ENCODE measurements at places on chromosomes 16 and 17.
A peak's percentile ranks its signal among the peaks of the same experiment; 100 is the strongest.

GRCh38 chr17:36730095-36730808 lies 128.9 kb downstream of the MRM1 start:
- no peak for DNase-seq

- DNase-seq: no peak
Measured at GRCh38 chr16:2350500-2350899, 10.0 kb upstream of the ABCA3 start.

DNA sequence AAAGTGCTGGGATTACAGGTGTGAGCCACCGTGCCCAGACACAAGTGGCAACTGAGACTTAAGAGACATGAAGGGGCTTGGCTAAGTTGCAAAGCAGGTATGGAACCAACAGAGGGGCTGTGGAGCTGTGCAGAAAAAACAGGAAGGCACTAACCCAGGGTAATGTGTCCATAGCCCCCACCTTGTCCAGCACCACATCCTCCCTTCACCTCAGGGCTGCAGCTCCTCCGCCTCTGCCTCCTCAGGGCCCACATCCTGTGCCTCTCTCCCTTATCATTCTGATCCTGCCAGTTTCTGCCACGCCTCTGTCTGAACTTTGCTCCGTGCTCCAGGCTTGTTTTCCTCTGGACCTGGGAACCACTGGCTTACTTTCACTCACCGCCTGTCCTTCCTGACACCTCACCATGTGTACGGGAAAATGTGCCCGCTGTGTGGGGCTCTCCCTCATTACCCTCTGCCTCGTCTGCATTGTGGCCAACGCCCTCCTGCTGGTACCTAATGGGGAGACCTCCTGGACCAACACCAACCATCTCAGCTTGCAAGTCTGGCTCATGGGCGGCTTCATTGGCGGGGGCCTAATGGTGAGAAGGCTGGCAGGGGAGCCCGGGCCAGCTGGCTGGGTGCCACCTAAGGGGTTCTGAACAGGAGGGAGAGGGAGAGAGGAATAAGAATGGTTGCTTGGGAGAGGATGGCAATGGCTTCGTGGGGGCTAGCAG lies at the start of gene TM4SF5:
Gene TM4SF5, plus strand, starts transcription at position 368 of the 716 bp plus-strand sequence. Its CDS starts 37 bp downstream, at position 405.
- DNase-seq: no peak

GRCh38 chr16:16033208-16033717 lies 83.8 kb downstream of the ABCC1 start:
- DNase-seq: no peak

DNA sequence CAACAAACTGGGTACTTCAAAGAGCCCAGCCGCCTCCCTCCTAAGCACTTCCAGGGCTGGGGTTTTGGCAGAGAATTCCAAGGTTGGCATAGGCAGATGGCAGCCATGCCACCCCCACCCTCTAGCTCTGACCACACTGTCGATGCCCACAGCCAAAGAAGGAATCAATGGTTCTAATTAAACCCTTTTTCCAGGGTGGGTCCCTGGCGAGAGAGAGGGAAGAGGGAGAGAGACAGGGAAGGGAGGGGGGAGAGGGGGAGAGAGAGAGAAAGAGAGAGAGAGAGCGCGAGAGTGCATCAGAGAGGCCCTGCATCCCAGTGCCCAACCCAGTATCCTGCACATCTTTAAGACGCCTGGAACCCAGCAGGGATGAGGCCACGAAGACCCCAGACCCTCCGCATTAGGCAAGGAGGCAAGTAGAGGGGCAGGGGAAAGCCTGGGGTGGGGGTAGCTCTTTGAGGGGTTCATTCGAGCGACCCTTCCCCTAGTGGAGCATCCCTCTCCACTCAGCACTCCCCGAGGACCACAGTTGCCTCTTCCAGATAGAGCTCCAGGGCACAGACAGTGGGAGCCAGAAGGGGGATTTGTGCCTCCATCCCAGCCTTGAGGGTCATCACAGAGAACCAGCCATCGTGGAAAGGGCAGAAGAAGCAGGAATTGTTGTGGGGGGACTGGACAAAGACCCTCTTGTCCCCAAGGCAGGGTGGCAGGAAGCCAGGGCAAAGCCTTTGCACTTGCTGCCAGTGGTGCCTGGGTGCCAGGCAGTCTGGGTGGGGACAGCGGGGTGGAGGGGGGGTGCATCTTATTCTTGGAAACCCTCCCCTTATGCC lies 2.6 kb downstream of the SRCIN1 start:
- no peak for DNase-seq

DNA sequence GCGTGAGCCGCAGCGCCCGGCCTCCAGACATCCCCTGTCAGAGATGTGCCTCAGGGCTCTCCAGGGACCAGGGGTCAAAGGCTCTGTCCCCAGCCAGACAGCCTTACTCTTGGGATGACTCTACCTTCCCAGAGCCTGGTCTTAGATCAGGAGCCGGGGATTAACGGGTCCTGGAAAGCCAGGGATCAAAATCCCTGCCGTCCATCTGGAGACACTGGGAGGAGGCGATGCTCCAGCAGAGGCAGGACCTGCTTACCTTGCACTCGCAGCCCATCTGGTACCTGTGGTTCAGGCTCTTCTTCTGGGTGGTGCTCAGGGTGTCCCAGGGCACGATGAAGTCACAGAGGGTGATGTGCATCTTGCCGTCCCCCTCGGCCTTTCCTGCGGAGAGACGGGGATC lies 16.7 kb upstream of the USP36 start:
- DNase-seq: no peak

- no peak for DNase-seq
Measured at GRCh38 chr17:50945779-50946222, 79.6 kb upstream of the TOB1 start.

GRCh38 chr16:68279726-68280558 lies 15.6 kb downstream of the SLC7A6 start:
- no peak for DNase-seq

DNA sequence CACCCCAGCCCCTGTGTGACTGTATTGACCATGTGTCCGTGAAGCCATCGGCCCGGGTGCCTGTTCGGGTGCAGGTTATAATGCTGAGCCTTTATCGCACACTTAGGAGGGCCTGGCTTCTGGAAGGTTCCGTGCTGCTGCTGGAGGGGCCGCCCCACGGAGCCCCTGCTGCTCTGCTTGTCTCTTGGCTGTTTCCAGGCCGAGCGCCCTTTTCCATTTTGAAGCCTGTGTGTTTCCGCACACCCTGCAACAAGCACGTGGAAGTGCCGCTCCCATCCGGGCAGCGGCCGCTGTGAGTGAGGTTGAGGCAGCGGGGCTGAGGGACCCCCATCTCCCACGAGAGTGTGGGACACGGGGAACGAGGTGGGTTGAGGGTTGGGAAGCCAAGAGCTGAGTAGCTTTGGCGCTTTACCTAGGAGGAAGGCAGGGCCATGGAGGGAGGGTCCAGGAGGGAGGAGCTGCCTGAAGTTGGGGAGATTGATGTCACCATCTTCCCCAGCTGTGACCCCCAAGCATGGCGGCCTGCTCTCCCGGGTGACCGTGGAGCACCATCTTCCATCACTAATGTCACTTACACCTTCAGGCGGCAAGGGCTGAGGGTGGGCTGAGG lies 200.1 kb upstream of the GSE1 start:
- DNase-seq: no peak

DNA sequence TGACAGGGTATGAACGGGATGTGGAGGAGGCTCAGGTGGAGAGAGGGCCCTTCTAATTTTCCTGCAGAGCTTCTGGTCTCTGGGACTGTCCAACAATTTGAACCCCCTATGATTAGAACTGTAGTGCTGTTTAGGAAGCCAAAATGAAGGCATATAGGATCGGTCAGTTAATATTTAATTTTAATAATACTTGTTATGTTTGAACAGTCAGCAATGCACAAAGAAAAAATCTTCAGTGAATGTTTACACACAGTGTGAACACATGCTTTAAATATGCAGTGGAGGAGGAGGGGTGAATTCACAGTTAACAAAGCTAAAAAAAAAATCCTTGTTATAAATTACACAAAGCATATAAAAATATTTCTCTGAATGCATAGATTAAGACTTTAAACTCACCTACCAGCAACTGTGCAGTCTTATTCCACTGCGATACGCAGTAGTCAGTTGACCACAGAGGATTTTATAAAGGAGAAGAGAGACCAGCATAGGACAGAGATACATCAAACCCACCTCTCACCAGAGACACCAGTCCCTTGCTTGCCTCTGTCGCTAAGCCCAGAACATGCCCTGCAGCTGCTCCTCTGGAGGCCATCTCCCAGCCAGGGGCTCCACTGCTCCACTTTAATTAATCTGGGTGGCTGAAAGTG lies 14.6 kb downstream of the ANKRD40 start:
- DNase-seq: no peak

- peak; percentile 91 for DNase-seq
Measured at GRCh38 chr16:30417529-30418349, 10.3 kb downstream of the ZNF771 start.

DNA sequence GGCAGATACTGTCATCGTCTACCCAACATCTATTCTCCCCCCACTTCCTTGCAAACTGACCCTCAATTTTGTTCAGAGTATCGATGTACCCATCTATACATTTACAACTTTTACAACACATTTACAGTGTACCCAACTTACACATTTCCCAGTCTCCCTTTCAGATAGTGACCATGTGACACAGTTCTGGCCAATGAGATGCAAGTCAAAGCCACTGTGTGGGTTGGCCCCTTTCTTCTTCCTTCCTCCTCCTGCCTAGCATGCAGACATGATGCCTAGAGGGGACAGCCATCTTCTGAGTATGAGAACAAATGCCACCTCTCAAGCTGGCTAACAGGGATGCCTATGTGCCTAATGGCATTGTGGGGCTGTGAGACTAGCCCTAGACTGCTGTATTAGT lies 11.3 kb upstream of the NFAT5 start:
- no peak for DNase-seq

DNA sequence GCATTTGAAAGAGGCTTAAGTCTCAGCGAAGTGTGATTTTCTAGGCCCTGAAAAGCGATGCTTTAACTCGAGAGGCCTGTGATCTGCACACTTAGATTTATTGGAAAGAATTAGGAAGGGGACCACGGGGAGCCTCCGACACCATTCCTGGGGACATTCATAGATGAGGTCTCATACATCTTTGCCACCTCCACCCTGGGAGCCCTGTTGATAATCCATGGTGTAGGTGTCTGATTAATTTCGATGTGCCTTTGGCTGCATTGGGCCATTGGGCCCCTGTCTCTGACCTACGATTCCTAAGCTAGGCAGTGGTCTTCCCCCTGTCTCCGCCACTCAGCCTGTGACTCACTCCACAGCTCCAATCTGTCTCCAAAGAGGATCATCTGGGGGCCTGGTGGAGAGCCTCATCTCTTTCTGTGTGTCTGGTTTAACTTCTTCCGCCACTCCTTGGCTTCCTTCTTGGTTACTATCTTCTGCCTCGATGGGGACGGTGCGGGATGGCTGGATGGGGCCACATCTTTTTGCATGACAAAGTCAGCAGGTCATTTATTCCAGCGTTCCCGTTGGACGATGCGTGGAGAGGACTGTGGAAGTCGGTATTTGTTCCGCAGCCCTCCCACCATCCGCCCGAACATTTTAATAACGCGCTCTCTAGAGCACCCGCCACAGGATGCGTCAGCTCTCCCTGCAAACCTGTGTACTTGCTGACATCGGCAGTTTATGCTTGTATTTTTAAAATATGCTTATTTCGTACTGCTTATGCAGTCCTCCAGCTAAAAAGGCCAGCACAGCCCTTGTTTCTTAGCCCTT lies 109.3 kb downstream of the IRX3 start:
- DNase-seq: no peak

GRCh38 chr16:12543700-12544476 lies 259.8 kb downstream of the CPPED1 start:
- no peak for DNase-seq

DNA sequence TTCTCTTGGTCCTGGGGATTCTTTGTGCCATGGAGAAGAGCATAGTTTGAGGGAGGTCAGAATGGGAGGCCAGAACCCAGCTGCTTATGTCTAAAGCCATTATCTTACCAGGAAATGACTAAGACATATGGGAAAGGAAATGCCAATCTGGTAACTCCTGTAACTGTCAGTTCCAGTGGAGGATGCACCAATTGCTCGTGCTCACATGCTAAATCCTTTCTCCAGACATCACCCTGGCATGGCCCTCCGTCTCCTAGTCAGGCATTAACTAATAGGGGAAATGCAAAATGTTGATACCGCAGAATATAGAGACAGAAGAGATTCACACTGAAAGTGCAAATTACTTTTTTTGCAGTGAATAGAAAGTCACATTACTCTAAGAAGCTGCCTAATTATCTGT lies 255.6 kb upstream of the HSBP1 start:
- DNase-seq: no peak

DNA sequence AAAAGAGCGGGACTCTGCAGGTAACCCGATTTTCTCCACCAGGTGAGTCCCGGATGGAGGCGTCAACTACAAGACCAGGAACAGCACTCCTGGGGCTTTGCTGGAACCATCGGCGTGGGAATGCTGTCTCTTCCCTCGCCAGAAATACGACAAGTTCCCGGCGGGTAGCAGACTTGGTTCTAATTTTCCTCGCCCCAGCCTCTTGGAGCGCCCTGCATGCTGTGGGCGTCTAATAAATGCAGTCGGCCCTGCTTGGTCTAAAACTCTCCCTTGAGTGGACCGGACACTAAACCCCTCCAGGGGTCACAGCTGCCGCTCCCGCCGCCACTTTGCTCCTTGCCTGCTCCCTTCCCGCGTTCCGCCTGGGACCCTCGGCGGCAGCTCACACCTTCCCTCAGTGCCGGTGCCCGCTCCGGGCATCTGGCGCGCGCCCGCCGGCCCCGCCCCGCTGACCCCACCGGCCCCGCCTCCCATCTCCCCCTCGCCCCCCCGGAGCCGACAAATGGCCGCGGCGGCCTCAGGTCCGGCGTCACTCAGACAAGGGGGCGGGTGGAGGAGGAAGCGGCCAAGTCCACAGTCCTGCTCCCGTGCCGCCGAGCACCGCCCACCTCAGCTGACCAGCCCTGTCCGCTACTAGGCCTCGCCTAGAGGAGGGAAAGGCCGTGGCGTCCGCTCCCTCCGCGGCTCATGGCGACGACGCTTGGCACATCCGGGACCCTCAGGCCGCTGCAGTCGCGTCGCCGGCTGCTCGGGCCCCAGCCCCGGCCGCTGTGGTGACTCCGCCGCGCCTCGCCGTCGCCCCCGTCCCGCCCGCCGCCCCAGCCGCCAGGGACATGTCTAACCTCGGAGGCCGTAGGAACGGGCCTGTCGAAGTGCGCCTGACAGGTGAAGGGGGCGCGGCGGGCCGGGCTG lies 65.8 kb downstream of the KPNA2 start:
- DNase-seq: peak; percentile 86

- no peak for DNase-seq
Measured at GRCh38 chr17:29138184-29138955, 41.8 kb downstream of the MYO18A start.

GRCh38 chr16:68574479-68574878 lies 35.4 kb downstream of the ZFP90 start:
- no peak for DNase-seq

- DNase-seq: peak; percentile 53
Measured at GRCh38 chr17:4708436-4708835, 2.0 kb upstream of the ARRB2 start.
